ENCODE measurements at places on chromosomes 2 and 18.

GRCh38 chr18:10234912-10235660 lies 219.3 kb upstream of the APCDD1 start:
- no peak for DNase-seq

DNA sequence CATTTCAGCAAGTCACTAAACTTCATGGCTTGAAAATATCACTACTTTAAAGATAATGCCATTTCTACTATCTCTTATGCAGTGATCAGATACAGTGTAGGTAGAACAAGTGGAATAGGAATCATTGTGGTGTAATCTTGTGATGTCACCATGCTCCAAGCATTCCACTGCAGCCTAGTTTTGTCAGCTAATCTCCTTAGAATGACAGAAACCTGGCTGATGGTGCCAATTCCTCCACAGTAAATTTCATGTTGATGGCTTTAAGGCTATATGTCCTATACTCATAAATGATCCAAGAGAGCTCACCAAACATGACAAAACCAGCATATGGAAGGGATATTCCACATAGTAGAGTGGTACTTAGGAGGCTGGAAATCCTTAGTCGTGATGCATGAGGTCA lies 184.9 kb downstream of the PDE1A start:
- DNase-seq = no peak

DNA sequence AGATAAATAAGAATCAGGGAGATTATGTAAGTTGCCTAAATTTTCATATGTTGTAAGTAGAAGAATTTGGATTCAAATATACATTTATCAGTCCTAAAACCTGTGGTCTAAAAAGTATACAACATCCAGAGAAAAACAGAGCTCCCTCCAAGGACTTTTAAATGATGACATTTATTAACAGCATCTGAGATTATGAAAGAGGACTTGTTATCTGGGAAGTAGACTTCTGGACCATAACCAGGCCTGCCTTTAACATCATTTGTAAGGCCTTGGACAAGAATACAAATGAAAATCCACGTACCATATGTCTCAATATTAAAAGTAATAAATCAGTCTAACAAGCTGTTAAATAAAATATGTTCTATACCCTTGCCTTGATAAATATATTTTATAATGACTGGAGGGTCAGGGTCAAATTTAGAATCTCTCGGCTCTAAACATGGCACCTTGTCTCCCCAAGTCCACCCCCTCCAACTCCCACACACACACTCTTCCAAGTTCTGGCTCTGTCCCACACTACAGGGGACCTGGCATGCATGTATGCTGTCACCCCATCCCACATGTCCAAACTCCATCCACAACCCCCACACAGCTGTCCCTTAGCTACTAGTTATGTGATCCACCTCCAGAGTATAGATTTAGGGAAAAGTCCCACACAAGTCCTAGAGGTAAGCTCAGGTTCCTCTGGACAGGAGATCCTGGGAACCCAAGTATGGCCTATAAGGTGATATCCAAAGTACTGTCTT lies 382.6 kb downstream of the CDH2 start:
- no peak for DNase-seq

DNA sequence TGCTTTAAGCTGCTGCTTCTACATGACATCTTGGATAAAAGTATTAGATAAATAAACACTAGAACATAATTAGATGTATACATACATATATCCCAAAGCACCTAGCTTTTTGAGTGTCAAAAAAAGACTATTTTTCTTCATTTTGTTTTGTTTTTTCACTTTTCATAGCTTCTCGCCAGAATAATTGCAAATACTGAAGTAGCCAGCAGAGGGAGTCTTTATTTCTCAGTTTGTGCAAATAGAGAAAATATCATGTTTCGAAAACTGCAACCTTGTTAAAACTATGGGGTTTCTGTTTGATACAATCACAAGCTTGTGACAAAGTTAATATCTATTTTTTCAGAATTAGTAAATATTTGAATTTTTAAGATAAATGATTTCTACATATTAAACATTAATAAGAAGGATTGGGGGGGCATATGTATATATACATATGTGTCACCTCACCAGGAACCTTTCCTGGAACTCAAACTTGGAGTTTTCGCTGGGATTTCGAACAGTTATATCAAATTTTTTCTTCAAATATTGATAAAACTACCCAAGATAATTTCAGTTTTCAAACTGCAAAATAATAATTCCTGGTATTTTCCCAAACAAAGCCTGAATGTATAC lies 61.0 kb downstream of the GRB14 start:
- no peak for DNase-seq

DNA sequence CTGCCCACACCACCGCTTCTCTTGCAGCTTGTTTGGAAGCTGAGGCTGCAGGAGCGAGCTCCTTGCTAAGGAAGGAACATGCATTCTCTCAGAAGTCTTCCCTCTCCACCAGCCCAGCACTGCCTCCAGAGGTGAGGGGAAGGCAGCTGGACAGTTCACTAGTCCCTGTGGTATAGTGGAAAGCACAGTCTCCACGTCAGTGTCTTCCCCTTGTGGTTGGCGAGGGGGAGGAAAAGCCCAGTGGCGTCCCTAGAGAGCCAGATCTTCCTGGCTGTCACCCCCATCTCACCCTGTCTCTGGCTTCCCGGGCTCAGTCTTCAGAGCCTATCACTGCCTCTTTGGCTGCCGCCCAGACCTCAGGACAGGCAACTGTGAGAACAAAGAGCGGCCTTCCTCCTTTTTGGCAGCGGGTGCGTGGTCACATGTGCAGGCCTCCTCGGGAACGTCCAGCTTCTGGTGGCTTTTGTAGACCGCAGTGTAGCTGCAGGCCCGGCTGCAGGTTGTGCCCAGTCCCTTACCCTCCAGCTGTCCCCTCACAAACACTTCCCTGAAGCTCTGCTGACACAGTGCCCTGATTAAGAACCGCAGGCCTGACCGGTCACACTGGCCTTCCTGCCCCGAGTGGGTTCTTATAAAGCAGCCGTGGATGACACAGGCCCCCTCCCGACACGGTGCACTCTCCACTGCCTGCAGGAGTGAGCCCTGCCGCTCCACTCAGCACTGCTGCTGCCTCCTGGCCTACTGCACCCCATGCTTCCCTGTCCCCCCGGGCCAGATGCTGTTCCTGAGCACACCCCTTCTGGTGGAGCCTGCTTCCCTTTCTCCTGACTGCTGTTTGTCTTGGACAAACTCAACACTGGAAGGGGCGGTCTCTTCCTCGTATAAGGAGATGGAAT lies 90.9 kb downstream of the RNF144A start:
- no peak for DNase-seq

- no peak for DNase-seq
These were observed 17.5 kb downstream of the REEP1 start for GRCh38 chr2:86319700-86320580.

- DNase-seq = no peak
These were observed 530.8 kb upstream of the ZNF804A start for GRCh38 chr2:184067502-184067901.

DNA sequence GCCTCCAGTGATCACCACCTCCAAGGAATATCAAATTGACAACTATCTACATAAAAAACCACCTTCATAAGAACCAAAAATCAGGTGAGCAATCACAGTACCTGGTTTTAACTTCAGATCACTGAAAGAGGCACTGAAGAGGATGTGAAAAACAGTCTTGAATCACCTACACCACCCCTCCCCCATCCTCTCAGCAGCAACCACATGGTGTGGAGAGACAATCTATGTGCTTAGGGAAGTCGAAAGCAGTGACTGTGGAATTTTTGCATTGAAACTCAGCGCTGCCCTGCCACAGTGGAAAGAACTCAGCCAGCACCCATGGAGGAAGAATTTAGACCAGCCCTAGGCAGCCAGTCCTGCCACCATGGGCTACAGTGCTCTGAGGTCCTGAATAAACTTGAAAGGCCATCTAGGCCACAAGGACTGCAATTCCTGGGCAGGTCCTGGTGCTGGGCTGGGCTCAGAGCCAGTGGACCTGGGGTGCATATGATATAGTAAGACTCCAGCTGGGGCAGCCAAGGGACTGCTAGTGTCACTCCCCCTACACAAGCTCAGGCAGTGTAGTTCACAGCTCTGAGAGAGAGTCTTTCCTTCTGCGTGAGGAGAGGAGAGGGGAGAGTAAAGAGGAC lies 75.6 kb downstream of the ATL2 start:
- DNase-seq = no peak

GRCh38 chr2:96315400-96316071 lies 9.6 kb upstream of the ITPRIPL1 start:
- DNase-seq = no peak

Data from activated naive CD4-positive, alpha-beta T cell (primary cell).